ENCODE measurements at places on chromosomes 7 and 10. TPM values are rescaled to one million over a fixed set of nuclear protein-coding genes. Genes with fewer than 3 reads are reported as not detected.

Gene NSUN6
- total RNA-seq, result 13.5 TPM

Gene CPA4
- 8.4 TPM for total RNA-seq

Gene ANKRD61
- total RNA-seq, result not detected

Gene TRPV5
- not detected for total RNA-seq

Gene FEZF1
- not detected for total RNA-seq

Gene PLEKHS1
- total RNA-seq, result under 0.01 TPM

Gene ADRB1
- total RNA-seq, result under 0.01 TPM

Gene VAX1
- total RNA-seq, result not detected

Gene CUBN
- total RNA-seq, result 3.3 TPM

Gene EIF5AL1
- total RNA-seq, result 0.17 TPM

Gene CCDC7
- 13.1 TPM for total RNA-seq

Gene PTPN20
- total RNA-seq, result 0.33 TPM

Gene TACR2
- total RNA-seq, result not detected

Gene GRID2IP
- not detected for total RNA-seq

Gene BTBD16
- total RNA-seq, result 0.15 TPM

Gene FIGNL1
- total RNA-seq, result 19.2 TPM

Gene GLI3
- 6.9 TPM for total RNA-seq

Gene RTKN2
- total RNA-seq, result 1.3 TPM

Gene GTF2I
- total RNA-seq, result 120 TPM

Gene ITPRID1
- not detected for total RNA-seq

Gene TAS2R5
- 1.7 TPM for total RNA-seq

Gene SORBS1
- total RNA-seq, result 0.17 TPM

Gene RNF133
- 0.73 TPM for total RNA-seq

Gene ZNF853
- total RNA-seq, result 1.5 TPM
